Activated CD4-positive, alpha-beta T cell treated with anti-CD3 and anti-CD28 coated beads for 36 hours (primary cell): ENCODE measurements at places on chromosomes 1 and 21. TPM values are rescaled to one million over a fixed set of nuclear protein-coding genes. Genes with fewer than 3 reads are reported as not detected.

GRCh38 chr21:41879190-41879998 is at the start of gene PRDM15:
Gene PRDM15, minus strand, starts transcription at chr21:41879344. Its CDS starts 18,981 bp downstream, at chr21:41860363.
- H3K36me3 ChIP-seq = peaks cover 5% of the 10 kb centered on the region
- peaks cover 18% of the 10 kb centered on the region for H3K4me1 ChIP-seq
- DNase-seq = peak; percentile 92

SLC6A17 gene
- total RNA-seq = 0.07 TPM

- H3K4me3 ChIP-seq = peak overlapping the region; percentile 87
- peaks cover 53% of the 10 kb centered on the region for H3K4me1 ChIP-seq
- peaks cover 32% of the 10 kb centered on the region for H3K36me3 ChIP-seq
- no peak for DNase-seq
- H3K27ac ChIP-seq = peak overlapping the region; percentile 52
Measured at GRCh38 chr1:161164901-161165610, 1.2 kb upstream of the PPOX start.

DNA sequence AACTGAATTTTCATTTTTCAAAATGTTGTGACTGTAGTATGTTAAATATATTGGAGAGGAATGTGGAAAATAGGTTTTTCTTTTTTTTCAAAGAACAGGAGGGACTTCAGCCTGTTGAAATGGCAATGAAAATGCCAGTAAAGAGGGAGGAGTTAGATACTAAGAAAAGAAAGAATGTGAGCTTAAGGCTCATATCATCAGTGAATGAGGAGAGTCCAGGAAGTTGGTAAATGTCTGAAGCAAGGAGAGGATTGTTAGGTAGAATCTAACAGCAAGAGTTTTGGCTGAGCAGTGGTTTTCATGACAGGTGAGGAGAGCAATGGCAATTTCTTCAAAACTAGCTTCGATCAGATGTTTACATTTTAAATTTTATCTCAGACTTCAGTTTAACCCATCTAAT is 43.0 kb downstream of the PLA2G4A start:
- no peak overlapping the region for H3K27ac ChIP-seq
- H3K36me3 ChIP-seq = no peaks in the 10 kb centered on the region
- no peaks in the 10 kb centered on the region for H3K27me3 ChIP-seq
- no peak overlapping the region for H3K4me3 ChIP-seq
- H3K4me1 ChIP-seq = no peaks in the 10 kb centered on the region
- no peak for DNase-seq

DNA sequence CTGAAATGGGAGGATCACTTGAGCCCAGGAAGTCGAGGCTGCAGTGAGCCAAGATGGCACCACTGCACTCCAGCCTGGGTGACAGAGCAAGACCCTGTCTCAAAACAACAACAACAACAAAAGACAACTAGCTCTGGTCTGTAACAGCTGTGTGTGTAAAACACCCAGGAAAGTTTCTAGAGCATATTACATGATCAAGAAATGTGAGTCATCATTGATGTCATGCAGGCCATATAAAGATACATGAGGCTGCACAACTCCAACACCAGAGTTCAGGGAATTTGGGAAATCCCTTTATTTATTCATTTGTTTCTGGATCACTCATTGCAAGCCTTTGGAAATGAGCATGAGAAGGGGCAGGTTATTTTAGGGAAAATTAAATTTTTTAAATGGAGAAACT is 50.3 kb upstream of the CTPS1 start:
- H3K4me3 ChIP-seq = no peak overlapping the region
- no peak for DNase-seq
- no peaks in the 10 kb centered on the region for H3K4me1 ChIP-seq
- H3K27ac ChIP-seq = no peak overlapping the region
- H3K27me3 ChIP-seq = peaks cover 3% of the 10 kb centered on the region

GRCh38 chr1:107964336-107965109 is 457 bp downstream of the VAV3 start:
- peak; percentile 46 for DNase-seq
- H3K4me1 ChIP-seq = peaks cover 23% of the 10 kb centered on the region
- H3K4me3 ChIP-seq = peak overlapping the region; percentile 84
- H3K27me3 ChIP-seq = no peaks in the 10 kb centered on the region
- peak overlapping the region; percentile 89 for H3K27ac ChIP-seq

- no peak overlapping the region for H3K4me3 ChIP-seq
- peaks cover 5% of the 10 kb centered on the region for H3K36me3 ChIP-seq
- no peak overlapping the region for H3K27ac ChIP-seq
- DNase-seq = no peak
- peaks cover 2% of the 10 kb centered on the region for H3K4me1 ChIP-seq
Measured at GRCh38 chr1:27285274-27285660, 36.7 kb upstream of the TMEM222 start.

- H3K27ac ChIP-seq = peak overlapping the region; percentile 92
- no peaks in the 10 kb centered on the region for H3K27me3 ChIP-seq
- H3K4me1 ChIP-seq = peaks cover 31% of the 10 kb centered on the region
Measured at GRCh38 chr1:202143011-202143767, 1.3 kb downstream of the ARL8A start.

DNA sequence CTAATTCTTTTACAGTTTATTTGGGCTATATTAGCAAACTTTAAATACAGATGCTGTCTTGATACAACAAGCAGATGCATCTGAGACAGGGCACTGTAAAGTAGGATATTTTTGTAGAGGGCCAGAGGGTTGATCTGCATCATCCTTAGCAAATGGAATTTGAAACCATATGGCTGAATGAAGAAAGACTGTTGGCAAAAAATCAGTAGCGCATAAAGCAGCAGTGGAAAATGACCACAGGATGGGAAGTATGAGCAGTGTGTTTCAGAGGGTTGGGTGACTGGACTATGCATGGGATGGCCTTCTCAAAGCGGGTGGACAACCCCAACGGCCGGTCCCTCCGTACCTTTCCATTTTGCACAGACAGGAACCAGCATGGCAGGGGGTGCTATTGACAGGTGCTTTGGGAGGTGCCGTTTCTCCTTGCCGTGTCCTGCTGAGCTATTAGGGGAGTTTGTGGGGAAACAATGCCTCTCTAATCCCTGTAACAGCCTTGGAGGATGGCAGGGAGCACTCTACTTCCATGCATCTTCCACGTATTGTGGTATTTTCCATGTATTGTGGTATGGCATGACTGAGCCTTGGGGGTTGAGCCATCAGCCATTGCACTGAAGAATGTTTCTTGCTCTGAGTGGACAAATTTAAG is 5.9 kb downstream of the LRRC8B start:
- peaks cover 57% of the 10 kb centered on the region for H3K4me1 ChIP-seq
- no peak for DNase-seq
- H3K27ac ChIP-seq = peak overlapping the region; percentile 53
- peaks cover 52% of the 10 kb centered on the region for H3K36me3 ChIP-seq
- H3K27me3 ChIP-seq = no peaks in the 10 kb centered on the region

JUN gene
- 24.2 TPM for total RNA-seq

PLPP3 gene
- total RNA-seq = not detected

DNA sequence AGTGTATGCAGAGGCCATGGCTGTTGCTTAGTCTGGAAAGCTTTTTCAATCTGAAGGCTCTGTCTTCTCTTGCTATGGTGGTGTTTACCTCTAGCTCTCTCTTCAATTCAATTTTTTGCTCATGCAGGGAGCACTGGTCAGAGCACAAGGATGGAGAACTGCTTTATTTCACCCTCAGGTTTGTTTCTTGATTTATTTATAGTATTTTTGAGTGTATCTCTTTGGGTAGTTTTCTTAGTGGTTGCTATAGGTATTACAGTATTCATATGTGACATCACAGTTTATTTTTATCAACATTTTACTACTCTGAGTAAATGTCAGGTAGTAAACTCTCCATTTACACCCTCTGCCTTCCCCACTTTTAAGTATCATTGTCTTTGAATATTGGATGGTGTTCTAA is 147.9 kb downstream of the RASAL2 start:
- H3K36me3 ChIP-seq = no peaks in the 10 kb centered on the region
- no peak overlapping the region for H3K4me3 ChIP-seq
- H3K4me1 ChIP-seq = no peaks in the 10 kb centered on the region
- H3K27me3 ChIP-seq = peaks cover 3% of the 10 kb centered on the region

GRCh38 chr1:198574325-198574724 is 33.8 kb upstream of the ATP6V1G3 start:
- DNase-seq = no peak
- no peaks in the 10 kb centered on the region for H3K27me3 ChIP-seq
- H3K27ac ChIP-seq = no peak overlapping the region
- peaks cover 14% of the 10 kb centered on the region for H3K4me1 ChIP-seq
- no peaks in the 10 kb centered on the region for H3K36me3 ChIP-seq

- no peaks in the 10 kb centered on the region for H3K36me3 ChIP-seq
- H3K27ac ChIP-seq = no peak overlapping the region
- no peaks in the 10 kb centered on the region for H3K4me1 ChIP-seq
- peaks cover 6% of the 10 kb centered on the region for H3K27me3 ChIP-seq
- DNase-seq = no peak
Measured at GRCh38 chr1:30418061-30418938, 305.1 kb downstream of the MATN1 start.

- no peak for DNase-seq
- H3K27me3 ChIP-seq = no peaks in the 10 kb centered on the region
- no peak overlapping the region for H3K27ac ChIP-seq
- no peaks in the 10 kb centered on the region for H3K4me1 ChIP-seq
- no peaks in the 10 kb centered on the region for H3K36me3 ChIP-seq
- H3K4me3 ChIP-seq = no peak overlapping the region
Measured at GRCh38 chr1:25912076-25912831, 6.0 kb upstream of the STMN1 start.

DMBX1 gene
- not detected for total RNA-seq

GRCh38 chr21:16829532-16829931 is 683.3 kb upstream of the CXADR start:
- no peaks in the 10 kb centered on the region for H3K4me1 ChIP-seq
- H3K27me3 ChIP-seq = no peaks in the 10 kb centered on the region
- H3K27ac ChIP-seq = no peak overlapping the region
- H3K36me3 ChIP-seq = no peaks in the 10 kb centered on the region

DNA sequence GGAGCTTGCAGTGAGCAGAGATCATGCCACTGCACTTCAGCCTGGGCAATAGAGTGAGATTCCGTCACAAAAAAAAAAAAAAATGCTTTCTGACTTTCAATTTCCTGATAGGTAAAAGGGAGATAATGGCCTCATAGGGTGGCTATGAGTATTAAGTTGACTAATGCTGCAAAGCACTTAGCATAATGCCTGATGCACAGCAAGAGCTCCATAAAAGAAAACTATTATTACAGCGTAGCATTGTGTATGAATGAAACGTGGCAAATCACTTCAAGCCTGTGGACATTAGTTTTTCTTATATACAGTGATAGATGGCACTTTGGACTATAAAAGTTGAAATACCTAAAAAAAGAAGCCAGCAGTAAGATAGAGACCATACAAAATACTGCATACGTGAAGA is 16.8 kb downstream of the FNDC7 start:
- H3K27me3 ChIP-seq = no peaks in the 10 kb centered on the region
- H3K36me3 ChIP-seq = no peaks in the 10 kb centered on the region
- no peak overlapping the region for H3K27ac ChIP-seq
- H3K4me3 ChIP-seq = no peak overlapping the region
- no peak for DNase-seq

GRCh38 chr1:147851149-147851548 is 51.4 kb upstream of the GJA8 start:
- peaks cover 3% of the 10 kb centered on the region for H3K27me3 ChIP-seq
- H3K4me1 ChIP-seq = peaks cover 3% of the 10 kb centered on the region
- no peak overlapping the region for H3K27ac ChIP-seq
- DNase-seq = no peak
- H3K36me3 ChIP-seq = no peaks in the 10 kb centered on the region
- no peak overlapping the region for H3K4me3 ChIP-seq

DNA sequence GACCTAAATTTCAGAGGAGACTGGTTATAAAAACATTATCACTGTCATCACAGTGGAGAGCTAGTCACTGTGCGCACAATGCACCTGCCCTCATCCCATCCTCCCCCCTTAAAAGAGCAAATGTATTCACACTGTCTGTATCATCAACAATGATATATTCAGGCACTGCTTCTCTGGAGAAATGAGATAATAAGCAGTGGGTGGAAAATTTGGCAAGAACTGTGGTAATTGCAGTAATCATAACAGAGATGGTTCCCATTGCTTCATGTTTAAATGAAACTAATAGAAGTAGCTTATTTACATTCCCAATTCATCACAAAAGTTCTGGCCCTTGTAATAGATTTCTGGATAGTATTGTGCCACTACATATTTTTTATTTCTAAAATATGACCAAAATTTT is 867.4 kb upstream of the ADGRL2 start:
- DNase-seq = no peak
- H3K4me1 ChIP-seq = no peaks in the 10 kb centered on the region
- H3K4me3 ChIP-seq = no peak overlapping the region
- H3K36me3 ChIP-seq = no peaks in the 10 kb centered on the region
- no peak overlapping the region for H3K27ac ChIP-seq
- H3K27me3 ChIP-seq = no peaks in the 10 kb centered on the region

TADA1 gene
- total RNA-seq = 19.5 TPM

GNG4 gene
- total RNA-seq = 0.98 TPM
